ENCODE measurements at places on chromosomes 11 and 22. TPM values are rescaled to one million over a fixed set of nuclear protein-coding genes. Genes with fewer than 3 reads are reported as not detected.

- no peak overlapping the region for H3K27ac ChIP-seq
- H3K27me3 ChIP-seq: no peaks in the 10 kb centered on the region
- H3K4me3 ChIP-seq: no peak overlapping the region
- DNase-seq: no peak
- H3K36me3 ChIP-seq: no peaks in the 10 kb centered on the region
These were observed 36.2 kb downstream of the FZD4 start for GRCh38 chr11:86918973-86919372.

DNA sequence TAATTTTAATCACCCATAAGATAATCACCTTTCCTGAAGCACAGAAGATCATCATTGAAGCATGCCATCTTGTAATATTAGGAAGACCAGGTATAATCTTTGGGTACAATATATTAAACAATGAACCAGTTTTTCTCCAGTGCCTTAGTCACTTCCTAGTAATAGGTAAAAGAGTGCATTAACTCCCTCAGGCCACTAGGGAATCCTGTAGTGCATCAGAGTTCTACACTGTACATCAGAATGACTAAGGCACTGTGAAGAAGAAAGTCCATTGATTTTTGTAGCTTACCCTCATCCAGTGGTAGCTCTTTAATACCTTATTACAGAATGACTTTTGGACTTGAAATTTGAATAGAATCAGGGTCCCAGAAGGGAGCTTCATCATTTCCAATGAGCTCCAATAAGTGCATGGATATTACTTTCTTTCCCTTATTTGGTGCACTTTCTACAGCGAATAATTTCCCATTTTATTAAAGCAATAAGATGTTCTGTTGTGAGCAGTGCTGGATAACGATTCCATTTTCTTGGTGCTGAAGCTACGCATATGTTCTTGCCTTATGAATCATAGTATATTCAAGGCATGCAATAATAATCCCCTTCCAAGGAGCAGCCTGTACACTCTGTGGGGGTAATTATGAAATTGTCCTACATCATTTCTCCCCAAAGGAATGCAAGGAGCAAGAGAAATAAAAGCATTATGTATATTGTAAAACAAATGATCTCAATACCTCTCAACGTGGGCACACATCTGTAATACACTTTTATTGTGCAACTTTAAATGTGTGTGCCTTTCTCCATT is 4.7 kb downstream of the C11orf87 start:
- no peak overlapping the region for H3K4me3 ChIP-seq
- H3K27ac ChIP-seq: no peak overlapping the region
- no peak for DNase-seq
- peaks cover 21% of the 10 kb centered on the region for H3K27me3 ChIP-seq
- no peaks in the 10 kb centered on the region for H3K4me1 ChIP-seq
- no peaks in the 10 kb centered on the region for H3K36me3 ChIP-seq

DNA sequence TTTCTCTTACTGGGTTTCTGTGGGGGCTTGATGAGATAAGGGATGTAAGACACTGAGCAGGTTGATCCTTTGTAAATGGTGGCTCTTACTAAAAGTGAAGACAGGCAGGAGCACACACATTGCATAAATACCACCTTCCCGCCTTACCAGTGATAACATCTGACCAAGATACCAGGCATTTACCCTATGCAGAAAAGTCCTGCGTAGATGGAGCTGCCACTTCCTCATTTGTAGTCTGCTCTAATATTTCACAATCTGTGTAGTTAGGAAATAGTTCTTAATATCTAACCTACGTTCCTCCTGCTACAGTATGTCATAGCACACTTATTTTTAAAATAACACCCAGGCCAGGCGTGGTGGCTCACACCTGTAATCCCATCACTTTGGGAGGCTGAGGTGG is 23.9 kb upstream of the SWAP70 start:
- no peak for DNase-seq
- H3K27ac ChIP-seq: no peak overlapping the region
- H3K27me3 ChIP-seq: no peaks in the 10 kb centered on the region
- no peak overlapping the region for H3K4me3 ChIP-seq
- no peaks in the 10 kb centered on the region for H3K36me3 ChIP-seq

HORMAD2 gene
- total RNA-seq: not detected

SERHL2 gene
- 2.7 TPM for total RNA-seq

C11orf86 gene
- total RNA-seq: not detected

Measured in H9 (cell line).